ENCODE measurements at places on chromosomes 3 and 15.

DNA sequence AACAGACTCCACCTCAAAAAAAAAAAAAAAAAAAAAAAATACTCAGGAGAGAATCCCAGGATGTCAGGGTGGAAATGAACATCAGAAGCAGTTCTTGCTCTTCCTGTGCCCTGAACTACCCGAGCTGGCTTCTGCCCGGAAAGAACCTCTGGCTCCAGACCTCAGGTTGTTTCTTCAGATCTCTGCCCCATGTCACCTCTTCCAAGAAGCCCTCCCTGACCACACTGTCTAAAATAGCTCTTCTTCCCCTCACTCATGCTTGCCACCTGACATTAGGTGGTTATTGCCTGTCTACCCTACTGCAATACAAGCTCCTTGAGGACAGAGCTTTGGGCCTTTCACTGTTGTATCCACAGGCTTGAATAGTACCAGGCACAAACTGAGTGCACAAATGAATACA lies 8.2 kb downstream of the TKT start:
- no peak for DNase-seq

GRCh38 chr3:154952553-154952952 lies 127.6 kb upstream of the MME start:
- no peak for DNase-seq

GRCh38 chr15:68560501-68561113 lies 18.2 kb upstream of the CORO2B start:
- no peak for DNase-seq

DNA sequence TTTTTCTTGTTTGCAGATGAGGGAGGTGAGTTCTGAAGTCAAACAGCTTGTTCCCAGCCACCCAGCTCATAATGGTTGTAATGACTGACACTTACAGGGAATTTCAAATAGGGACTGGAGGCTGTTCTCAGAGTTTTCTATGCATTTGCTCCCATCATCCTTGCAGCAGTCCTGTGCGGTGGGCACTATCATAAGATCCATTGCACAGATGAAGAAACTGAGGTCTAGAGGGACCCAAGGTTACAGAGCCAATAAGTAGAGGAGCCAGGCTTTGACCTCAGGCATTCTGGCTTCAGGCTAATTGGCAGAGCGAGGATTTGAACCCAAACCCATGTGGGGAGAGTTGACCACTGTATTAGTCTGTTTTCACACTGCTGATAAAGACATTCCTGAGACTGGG lies 32.4 kb downstream of the FAH start:
- DNase-seq, result no peak

DNA sequence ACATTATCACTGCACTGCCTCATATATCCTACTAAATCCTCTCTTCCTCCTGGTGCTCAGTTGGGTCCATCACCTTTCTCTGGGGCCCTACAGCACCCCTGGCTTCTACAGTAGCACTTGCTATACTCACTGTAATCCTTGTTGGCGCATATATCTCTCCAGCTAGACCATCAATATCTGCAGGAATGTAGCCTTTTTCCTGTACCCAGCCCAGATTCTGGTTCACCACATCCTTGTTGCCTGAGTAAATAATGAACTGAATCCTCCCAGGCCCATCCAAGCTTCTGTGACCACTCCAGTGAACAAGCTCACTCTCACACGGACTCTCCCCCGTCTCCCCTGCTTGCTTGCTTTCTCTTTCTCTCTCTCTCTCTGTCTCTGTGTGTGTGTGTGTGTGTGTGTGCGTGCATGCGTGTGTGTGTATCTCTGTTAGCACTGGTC lies 62.5 kb upstream of the LIPC start:
- DNase-seq, result no peak

- DNase-seq, result no peak
Measured at GRCh38 chr15:88218557-88219221, 37.9 kb downstream of the NTRK3 start.

GRCh38 chr3:181929501-181929900 lies 217.8 kb downstream of the SOX2 start:
- no peak for DNase-seq

- no peak for DNase-seq
Measured at GRCh38 chr15:75008221-75008625, 12.9 kb downstream of the SCAMP5 start.

GRCh38 chr3:156359368-156359767 lies 195.5 kb downstream of the SSR3 start:
- no peak for DNase-seq

GRCh38 chr3:176430244-176431037 lies 766.8 kb downstream of the TBL1XR1 start:
- DNase-seq, result no peak

DNA sequence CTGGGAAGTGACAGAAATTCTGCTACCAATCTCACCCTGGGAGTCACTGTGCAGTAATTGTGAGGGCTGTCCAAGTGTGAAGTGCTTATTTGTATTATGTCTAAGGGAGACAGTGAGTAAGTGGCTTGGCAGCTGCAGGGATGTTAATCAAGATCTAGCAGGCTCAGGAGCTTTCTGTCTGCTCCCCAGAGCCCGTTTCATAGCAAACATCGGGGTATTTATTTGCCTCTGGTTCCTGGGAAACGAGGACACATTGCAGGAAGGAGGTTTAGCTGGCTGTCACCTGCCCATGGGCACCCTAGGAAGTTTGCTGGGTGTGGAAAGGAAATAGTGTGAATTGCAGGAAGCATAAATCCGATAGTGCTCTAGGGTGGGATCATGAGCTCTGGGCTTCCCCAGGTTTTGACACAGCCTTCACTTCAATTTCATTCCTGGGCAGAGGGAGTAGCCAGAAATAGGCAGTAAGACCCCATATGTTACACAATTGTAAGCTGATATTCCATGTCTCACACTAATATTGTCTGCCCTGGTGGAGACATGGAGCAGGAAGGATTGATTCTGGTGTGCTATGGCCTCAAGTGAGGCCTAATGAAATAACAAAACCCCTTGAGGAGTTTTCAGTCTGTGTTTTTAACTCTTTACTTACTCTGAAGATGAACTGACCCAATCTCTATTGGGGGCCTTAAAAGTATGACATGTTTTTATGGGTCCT lies 74.1 kb upstream of the MITF start:
- no peak for DNase-seq

GRCh38 chr3:40224796-40225515 lies 84.6 kb upstream of the EIF1B start:
- DNase-seq, result no peak

DNA sequence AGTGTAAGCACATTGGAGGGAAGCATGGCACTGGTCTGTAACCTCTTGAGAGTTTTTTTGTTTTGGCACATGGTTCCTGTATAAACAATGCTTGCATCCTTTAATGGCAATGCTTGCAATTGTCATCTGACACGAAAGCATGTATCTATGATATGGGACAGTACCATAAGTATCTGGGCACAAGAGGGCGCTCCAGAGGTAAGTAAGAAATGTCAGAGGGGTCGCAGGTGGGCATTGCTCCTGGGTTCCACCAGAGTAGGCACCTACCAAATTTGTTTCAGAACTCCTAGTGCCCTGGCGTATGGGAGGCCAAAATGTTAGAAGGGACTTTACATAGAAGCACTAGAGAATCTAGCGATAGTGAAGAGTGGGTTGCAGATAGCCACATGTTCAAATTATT lies 58.7 kb upstream of the BCHE start:
- DNase-seq, result no peak

- no peak for DNase-seq
Measured at GRCh38 chr3:882533-882932, 210.3 kb upstream of the CNTN6 start.

GRCh38 chr3:13492048-13492447 lies 11.9 kb downstream of the HDAC11 start:
- no peak for DNase-seq

GRCh38 chr15:91559066-91559465 lies 294.4 kb upstream of the SLCO3A1 start:
- DNase-seq, result no peak
